A375 (cell line): ENCODE measurements at places on chromosomes 2 and 18. TPM values are rescaled to one million over a fixed set of nuclear protein-coding genes. Genes with fewer than 3 reads are reported as not detected.

CYP1B1 gene
- 0.50 and 0.64 TPM in 2 replicates for total RNA-seq

NR4A2 gene
- 7.3 and 7.6 TPM in 2 replicates for total RNA-seq

TCF7L1 gene
- 0.16 TPM in 1 of 2 replicates, not detected in the other for total RNA-seq

LYG2 gene
- total RNA-seq, result 0.72 TPM in 1 of 2 replicates, not detected in the other

SLC23A3 gene
- total RNA-seq, result 0.19 and 0.42 TPM in 2 replicates

CTDSP1 gene
- 36.6 and 41.0 TPM in 2 replicates for total RNA-seq

DNER gene
- total RNA-seq, result 0.98 and 1.3 TPM in 2 replicates

TMEM237 gene
- total RNA-seq, result 15.4 and 20.8 TPM in 2 replicates

MYCN gene
- 0.08 TPM in 2 replicates for total RNA-seq

RAX gene
- total RNA-seq, result not detected in 2 replicates

FEV gene
- not detected in 2 replicates for total RNA-seq

EFHD1 gene
- not detected in 2 replicates for total RNA-seq

PLGLB1 gene
- total RNA-seq, result 0.13 and 1.5 TPM in 2 replicates

PSMA8 gene
- not detected in 2 replicates for total RNA-seq

CHRNA1 gene
- not detected in 2 replicates for total RNA-seq

MAP3K19 gene
- total RNA-seq, result not detected in 2 replicates

DPP10 gene
- total RNA-seq, result not detected in 2 replicates

HOXD3 gene
- 0.90 and 2.7 TPM in 2 replicates for total RNA-seq

AKAIN1 gene
- total RNA-seq, result not detected in 2 replicates

EFEMP1 gene
- 44.5 and 46.9 TPM in 2 replicates for total RNA-seq

GAL3ST2 gene
- not detected in 2 replicates for total RNA-seq

ENOSF1 gene
- total RNA-seq, result 42.6 and 48.6 TPM in 2 replicates

LHCGR gene
- total RNA-seq, result not detected in 2 replicates

COLEC11 gene
- total RNA-seq, result not detected in 2 replicates

SLC4A5 gene
- total RNA-seq, result 0.16 TPM in 1 of 2 replicates, not detected in the other

IL36G gene
- total RNA-seq, result not detected in 2 replicates

SH2D6 gene
- 0.24 and 0.60 TPM in 2 replicates for total RNA-seq

MYOM1 gene
- 0.08 and 0.41 TPM in 2 replicates for total RNA-seq

HOXD11 gene
- 0.93 TPM in 1 of 2 replicates, not detected in the other for total RNA-seq

RTP5 gene
- total RNA-seq, result not detected in 2 replicates

GYPC gene
- total RNA-seq, result 94.1 and 118 TPM in 2 replicates

CDH20 gene
- 0.13 TPM in 1 of 2 replicates, not detected in the other for total RNA-seq

C18orf54 gene
- 3.9 and 4.0 TPM in 2 replicates for total RNA-seq

CNOT11 gene
- 18.7 and 24.3 TPM in 2 replicates for total RNA-seq

CLK1 gene
- 34.0 and 37.2 TPM in 2 replicates for total RNA-seq

EMILIN1 gene
- total RNA-seq, result 88.5 and 90.6 TPM in 2 replicates
